ENCODE measurements at places on chromosomes 6 and 20.

DNA sequence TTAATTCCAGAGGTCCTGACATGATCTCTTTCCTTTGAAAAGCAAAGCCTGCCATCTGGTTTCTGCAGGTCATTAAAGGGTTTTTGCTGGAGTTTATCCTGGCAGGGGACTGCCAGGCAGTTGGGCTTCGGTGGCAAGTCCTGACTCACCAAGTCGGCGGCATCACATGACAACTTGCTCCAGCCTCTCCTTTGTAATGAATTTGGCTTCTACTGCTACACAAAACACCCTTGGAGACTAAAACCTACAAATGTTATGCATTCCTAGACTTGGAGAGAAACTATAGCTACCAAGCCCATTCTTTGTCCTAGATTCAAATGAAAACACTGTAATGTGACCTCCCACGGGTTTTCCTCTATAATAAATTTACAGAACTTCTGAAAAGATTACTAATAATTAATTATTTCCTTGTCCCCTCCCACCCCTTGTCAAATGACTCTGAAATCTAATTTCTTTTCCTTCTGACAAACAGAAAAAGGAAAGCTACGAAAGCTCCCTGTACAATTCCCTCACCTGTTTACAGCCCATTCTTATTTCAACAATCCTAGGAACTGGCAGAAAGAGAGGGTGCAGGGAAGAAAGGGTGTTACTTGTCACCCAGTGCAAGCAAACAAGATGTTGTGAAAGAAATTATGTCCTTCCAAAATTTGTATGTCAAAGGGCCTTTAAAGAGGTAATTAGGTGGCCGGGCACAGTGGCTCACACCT is 62.9 kb downstream of the QRSL1 start:
- peak; percentile 71 for DNase-seq

GRCh38 chr6:44660561-44661220 is 273.2 kb downstream of the CDC5L start:
- no peak for DNase-seq

DNA sequence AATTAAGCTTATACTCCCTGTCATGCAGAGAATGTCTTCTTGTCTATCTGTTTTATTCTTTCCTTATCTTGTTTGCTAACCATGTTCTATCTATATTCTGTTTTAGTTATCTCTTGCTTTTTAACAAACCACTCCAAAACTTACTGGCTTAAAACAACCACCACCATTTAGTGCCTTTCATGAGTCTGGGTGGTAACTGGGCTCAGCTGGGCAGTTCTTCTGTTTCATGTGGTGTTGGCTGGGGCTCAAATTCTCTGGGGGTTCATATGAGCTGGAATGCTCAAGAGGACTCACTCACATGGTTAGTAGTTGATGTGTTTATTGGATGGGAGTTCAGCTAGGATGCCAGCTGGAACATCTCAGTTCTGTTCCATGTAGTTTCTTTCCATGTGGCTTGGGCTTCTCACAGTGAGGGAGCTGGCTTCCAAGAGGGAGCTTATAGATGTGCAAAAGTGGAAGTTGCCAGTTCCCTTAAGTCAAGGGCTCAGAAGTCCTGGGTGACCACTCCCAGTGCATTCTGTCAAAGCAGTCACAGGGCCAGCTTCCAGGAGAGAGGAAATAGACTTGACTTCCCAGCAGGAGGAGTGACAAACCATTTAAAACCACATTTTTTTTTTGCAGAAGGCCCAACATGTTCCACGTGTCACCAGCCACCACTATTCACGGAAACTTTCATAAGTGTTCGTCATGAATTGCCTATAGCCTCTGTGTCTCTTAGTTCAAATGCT is 70.4 kb downstream of the PLCB4 start:
- no peak for DNase-seq

DNA sequence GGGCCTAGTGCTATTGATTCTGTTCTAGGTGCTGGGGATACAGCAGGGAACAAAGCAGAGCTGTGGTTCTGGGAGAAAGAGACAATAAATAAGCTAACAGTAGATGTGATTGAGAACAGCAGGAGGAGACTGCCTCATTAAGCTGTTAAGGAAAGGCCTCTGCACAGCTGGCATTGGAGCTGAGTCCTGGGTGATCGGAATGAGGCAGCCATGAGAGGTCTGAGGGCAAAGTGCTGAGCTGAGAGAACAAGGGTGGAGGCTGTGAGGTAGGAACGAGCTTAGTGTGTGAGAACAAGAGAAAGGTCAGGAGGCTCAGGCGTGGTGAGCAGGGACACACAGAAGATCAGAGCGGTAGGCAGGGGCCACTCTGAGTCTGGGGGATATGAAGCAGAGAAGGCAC is 18.3 kb downstream of the DDX27 start:
- no peak for DNase-seq

GRCh38 chr20:23103284-23104018 is 17.3 kb upstream of the CD93 start:
- no peak for DNase-seq

DNA sequence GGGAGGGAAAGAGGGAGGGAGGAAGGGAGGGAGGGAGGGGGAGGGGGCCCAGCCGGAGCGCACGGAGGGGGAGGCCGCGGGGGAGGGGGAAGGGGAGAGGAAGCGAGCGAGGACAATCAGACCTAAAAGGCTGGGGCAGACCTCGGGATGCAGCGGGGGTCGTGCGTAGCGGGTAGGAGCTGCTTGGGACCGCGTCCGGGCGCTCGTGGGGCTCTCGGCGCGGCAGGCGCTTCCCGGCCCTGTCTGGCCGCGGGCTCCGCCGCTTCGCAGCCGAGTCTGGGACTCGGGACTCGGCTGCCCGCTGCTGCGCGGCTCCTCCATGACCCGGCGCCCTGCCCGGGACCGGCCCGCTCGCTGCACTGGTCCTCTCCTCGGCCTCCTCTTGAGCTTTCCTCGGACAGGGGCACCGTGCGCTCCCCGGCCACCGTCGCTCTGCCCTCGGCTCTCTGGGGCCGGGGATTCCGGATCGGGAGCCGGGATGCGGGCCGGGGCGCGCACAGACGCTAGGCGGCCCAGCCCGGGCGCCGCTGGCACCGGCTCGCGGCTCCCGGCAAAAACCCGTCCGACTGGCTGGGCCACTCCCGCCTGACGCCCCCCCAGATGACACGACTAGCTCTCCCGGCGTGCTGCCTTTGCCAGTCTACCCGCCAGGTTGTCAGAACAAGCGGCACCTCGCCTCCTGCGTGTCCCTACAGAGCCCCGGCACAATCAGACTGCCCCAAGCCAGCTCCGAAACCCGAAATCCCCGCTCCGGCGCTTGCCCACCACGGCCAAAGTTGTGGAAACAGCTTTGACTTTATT is 2.2 kb downstream of the TFAP2A start:
- peak; percentile 52 for DNase-seq

GRCh38 chr20:35768731-35769664 is 2.8 kb upstream of the PHF20 start:
- peak; percentile 92 for DNase-seq

GRCh38 chr20:43397147-43397546 is 60.5 kb upstream of the SRSF6 start:
- DNase-seq: no peak

DNA sequence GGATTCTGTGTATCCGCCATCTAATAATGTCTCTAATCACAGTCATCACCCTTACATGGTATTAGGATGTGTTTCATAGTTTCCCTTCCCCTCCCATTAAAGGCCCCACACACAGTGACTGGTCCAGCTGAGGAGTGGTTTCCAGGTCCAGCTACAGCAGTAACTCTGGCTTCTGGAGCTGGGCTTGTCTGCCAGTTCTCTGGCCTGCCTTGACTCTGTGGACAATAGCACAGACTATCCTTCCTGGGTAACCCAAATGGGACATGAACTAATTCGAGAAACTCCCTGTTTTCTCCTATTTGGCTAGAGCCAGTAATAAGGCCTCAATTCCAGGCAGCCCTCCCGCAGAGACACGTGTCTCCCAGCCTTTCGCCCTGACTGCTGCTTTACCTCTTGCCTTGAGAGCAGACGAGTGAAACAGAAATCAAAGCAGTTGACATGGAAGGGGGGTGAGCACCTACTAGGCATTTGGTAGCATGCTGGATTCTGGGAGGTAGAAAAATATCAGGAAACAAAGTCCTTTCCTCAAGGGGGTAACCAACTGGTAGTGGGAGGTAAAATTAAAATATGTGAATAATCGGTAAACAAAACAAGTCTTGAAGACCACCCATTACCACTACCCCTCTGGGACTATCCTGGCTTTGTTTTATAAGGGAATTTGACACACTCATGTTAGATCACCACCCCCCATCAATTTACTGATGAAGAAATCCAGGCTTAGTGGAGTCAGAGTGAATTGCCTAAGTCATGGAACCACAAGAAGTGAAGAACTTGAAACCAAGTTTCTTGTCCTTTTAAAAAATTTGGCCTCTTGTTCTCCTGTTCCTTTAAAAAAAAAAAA is 1.2 kb downstream of the TRAF3IP2 start:
- DNase-seq: no peak

Data from iPS-NIHi11 (cell line).